Esophagus squamous epithelium (tissue), 5 donors: ENCODE measurements at places on chromosomes 1 and 21. TPM values are rescaled to one million over a fixed set of nuclear protein-coding genes. Genes with fewer than 3 reads are reported as not detected.
A peak's percentile ranks its signal among the peaks of the same experiment; 100 is the strongest.

DNA sequence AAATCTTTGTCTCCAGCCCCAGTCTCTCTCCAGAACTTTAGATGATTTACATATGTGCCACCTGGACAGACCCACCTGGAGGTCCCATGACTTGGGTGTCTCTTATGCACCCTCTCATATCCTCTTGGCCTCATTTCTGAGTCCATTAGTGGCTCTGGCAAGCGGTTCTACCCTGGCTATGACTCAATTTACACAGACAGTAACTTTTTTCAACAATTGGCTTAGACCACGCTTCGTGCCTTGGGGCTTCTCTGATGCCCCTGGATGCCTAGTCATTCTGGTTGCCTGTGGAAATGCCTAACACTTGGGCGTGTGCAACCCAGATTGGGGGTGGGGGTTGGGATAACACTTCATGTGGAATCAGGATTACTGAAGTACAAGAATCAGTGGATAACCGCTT lies 57.1 kb upstream of the GADD45A start:
- no peaks in the 10 kb centered on the region for H3K36me3 ChIP-seq
- peaks cover 4% of the 10 kb centered on the region for H3K4me1 ChIP-seq
- H3K27me3 ChIP-seq, result no peaks in the 10 kb centered on the region
- H3K27ac ChIP-seq, result no peak overlapping the region

The CSDE1 gene
- 311 TPM for total RNA-seq

DNA sequence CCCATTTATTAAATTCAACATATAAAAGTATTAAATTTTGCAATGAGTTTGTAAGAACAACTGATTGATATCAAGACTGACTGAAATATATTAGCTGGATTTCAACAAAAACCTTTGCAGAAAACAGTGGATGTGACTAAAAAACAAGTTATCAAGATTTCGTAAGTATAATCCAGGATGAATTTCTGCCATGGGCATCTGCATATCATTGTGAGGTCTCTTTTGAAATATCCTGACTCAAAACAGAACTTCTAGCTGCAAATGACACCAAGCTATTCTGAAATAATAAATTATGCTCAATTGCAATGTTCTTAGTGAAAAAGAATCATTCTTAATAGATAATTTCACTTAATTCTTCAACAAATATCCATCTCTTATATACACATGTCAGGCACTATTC lies 52.6 kb downstream of the CD34 start:
- H3K27me3 ChIP-seq, result no peaks in the 10 kb centered on the region
- DNase-seq, result no peak
- H3K4me3 ChIP-seq, result no peak overlapping the region
- no peak overlapping the region for H3K27ac ChIP-seq
- H3K36me3 ChIP-seq, result no peaks in the 10 kb centered on the region

DNA sequence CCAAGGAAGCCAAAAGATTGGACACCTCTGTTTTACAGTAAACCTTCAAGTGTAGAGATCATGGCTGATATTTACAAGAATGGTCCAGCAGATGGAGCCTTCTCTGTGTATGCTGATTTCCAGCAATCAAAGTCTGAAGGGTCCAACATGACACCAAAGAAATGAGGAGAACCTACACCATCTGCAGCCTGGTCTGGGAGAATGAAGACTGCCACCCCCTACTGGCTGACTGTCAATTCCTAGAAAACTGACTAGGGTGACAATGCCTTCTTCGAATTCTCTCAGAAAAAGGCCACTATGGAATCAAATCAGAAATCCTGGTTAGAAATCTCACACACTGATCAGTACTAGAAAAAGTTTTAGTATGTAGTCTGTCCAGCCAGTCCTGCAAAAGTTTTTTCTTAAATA lies 83.3 kb downstream of the CDC42BPA start:
- no peak for DNase-seq
- H3K27me3 ChIP-seq, result no peaks in the 10 kb centered on the region
- no peak overlapping the region for H3K4me3 ChIP-seq
- no peaks in the 10 kb centered on the region for H3K4me1 ChIP-seq
- no peak overlapping the region for H3K27ac ChIP-seq

- DNase-seq, result no peak
- H3K36me3 ChIP-seq, result no peaks in the 10 kb centered on the region
- no peaks in the 10 kb centered on the region for H3K27me3 ChIP-seq
- H3K4me3 ChIP-seq, result no peak overlapping the region
- no peak overlapping the region for H3K27ac ChIP-seq
- H3K4me1 ChIP-seq, result no peaks in the 10 kb centered on the region
These were observed 559.6 kb upstream of the ADAMTS5 start for GRCh38 chr21:27526451-27526850.

The COP1 gene
- total RNA-seq, result 60.1 TPM

- H3K27me3 ChIP-seq, result no peaks in the 10 kb centered on the region
- no peak for DNase-seq
- H3K27ac ChIP-seq, result no peak overlapping the region
- H3K4me1 ChIP-seq, result peaks cover 57% of the 10 kb centered on the region
These were observed 42.2 kb downstream of the H3-3A start for GRCh38 chr1:226104671-226105121.

The CD84 gene
- total RNA-seq, result 1.3 TPM

DNA sequence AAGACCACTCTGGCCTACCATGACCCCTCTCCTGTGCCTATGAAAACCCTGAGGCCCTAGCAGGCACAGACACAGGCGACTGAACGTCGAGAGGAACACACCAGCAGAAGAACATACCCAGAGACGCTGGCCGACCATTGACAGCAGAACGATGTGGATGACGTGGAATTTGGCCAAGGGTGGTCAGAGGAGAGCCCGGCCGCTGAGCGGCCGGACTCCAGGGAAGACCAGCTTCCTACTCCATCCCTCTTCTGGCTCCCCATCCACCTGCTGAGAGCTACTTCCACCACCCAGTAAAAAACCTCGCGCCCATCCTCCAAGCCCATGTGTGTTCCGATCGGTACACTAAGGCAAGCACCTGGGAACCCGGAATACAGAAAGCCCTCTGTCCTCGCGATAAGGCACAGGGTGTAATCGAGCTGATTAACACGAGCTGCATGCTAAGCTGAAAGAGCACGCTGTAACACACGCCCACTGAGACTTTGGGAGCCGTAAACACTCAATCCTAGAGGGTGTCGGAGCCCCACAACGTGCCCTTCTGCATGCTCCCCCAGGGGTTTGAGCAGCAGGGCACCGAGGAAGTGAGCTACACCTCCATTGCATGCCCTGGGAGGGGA lies 150.3 kb downstream of the CENPF start:
- no peak for DNase-seq
- no peaks in the 10 kb centered on the region for H3K36me3 ChIP-seq
- no peaks in the 10 kb centered on the region for H3K27me3 ChIP-seq
- H3K4me1 ChIP-seq, result no peaks in the 10 kb centered on the region
- H3K4me3 ChIP-seq, result no peak overlapping the region

The ERICH3 gene
- total RNA-seq, result not detected

The CHRM3 gene
- total RNA-seq, result 1.5 TPM

GRCh38 chr1:221632072-221632471 lies 109.8 kb downstream of the DUSP10 start:
- H3K4me1 ChIP-seq, result no peaks in the 10 kb centered on the region
- no peak overlapping the region for H3K27ac ChIP-seq
- H3K27me3 ChIP-seq, result no peaks in the 10 kb centered on the region

- peak overlapping the region; percentile 75 for H3K4me3 ChIP-seq
- H3K27ac ChIP-seq, result peak overlapping the region; percentile 83
- H3K36me3 ChIP-seq, result no peaks in the 10 kb centered on the region
- peaks cover 26% of the 10 kb centered on the region for H3K4me1 ChIP-seq
- DNase-seq, result no peak
- no peaks in the 10 kb centered on the region for H3K27me3 ChIP-seq
These were observed 673 bp upstream of the DHCR24 start for GRCh38 chr1:54887665-54888071.

DNA sequence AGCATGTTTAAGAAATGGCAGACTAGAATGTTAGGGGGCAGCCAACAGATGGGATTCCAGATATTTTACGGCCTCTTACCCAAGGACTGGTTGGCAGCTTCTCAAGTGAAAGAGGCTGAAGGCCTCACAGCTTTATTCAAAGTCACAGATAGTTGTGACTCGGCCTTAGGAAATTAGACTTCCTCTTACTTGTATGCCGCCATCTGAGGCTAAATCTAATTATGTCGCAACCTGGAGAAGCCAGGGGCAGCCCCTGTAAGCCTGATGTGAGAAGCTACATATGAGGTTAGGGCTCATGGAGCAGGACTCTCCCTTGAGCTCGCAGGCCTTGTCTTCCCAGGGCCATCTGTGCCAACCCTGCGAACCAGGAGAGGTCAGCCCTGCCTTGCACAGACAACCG lies 352.5 kb downstream of the HHAT start:
- no peak overlapping the region for H3K4me3 ChIP-seq
- DNase-seq, result no peak
- no peak overlapping the region for H3K27ac ChIP-seq
- H3K4me1 ChIP-seq, result no peaks in the 10 kb centered on the region

- H3K4me3 ChIP-seq, result no peak overlapping the region
- H3K27me3 ChIP-seq, result no peaks in the 10 kb centered on the region
- DNase-seq, result no peak
- no peaks in the 10 kb centered on the region for H3K36me3 ChIP-seq
These were observed 70.0 kb downstream of the CLCA4 start for GRCh38 chr1:86616871-86617270.

DNA sequence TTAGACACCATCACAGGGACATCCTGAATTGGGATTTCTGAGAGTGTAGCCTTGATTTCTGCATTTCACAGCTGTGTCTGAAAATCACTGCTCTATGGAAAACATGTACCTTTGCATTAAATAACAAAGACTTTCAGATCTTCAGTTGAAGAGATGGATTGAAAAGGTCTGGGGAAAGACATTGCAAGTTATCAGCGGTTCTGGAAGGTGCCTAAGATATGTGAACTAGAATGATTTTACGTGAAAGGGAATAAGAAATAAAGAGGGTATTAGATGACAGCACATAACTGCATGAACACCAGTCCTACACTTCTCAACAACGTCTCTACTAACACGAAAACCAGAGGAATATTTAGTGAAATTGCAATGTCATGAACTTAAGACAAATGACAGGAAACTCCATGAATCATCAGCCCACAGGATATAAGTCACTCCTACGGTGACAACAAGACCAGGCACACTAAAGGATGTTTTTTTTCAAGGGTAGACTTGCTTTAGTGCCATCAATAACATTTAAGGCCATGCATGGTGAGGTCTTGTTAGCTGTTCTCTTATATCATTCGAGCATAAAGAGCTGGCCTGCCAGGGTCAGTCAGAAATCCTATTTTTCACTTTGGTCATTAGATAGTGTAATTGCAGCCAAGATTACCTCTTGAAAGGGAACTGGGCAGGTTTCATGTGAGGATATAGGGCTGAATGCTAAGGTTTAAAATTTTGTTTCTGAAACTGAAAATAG lies 283.1 kb downstream of the GRIK1 start:
- H3K27ac ChIP-seq, result no peak overlapping the region
- no peak overlapping the region for H3K4me3 ChIP-seq
- no peaks in the 10 kb centered on the region for H3K27me3 ChIP-seq
- H3K36me3 ChIP-seq, result no peaks in the 10 kb centered on the region
- DNase-seq, result no peak
